ENCODE measurements at places on chromosomes 1 and 21.

DNA sequence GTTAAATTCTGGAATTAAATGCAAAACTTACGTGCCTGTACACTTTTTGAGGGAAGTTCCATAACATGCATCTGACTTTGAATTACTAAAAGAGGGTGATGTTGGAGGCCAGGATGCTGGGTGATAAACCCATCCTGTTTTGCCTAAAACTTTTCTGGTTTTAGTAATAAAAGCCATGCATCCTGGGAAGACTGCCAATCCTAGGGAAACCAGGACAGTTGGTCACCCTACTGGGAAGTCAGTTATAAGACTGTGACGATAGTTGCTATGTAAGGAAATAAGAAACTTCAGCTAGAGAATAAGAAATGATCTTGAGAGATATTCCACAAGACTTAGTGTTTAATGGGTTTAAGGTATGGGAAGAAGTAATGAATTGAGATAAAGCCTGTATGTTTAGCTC, 336.6 kb upstream of the LYPLAL1 start:
- DNase-seq = no peak

DNA sequence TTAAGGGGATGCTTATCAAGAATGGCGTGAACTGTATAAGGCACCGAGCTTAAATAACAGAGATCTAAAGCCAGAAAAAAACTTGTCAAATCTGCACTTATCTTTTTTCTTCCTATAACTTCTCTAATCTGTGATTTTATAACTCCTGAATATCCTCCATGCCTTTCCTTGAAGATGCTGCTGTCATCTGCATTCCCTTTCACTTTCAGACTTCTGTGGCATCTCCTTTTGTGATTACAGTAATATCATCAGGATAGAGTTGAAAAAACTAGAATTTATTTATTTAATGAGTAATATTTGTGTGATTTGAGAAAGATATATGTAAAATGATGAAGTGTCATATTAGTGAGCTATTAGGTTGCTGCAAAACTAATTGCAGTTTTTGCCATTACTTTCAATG, 357.8 kb upstream of the PTBP2 start:
- DNase-seq = no peak

GRCh38 chr1:68271596-68271995, 39.3 kb upstream of the WLS start:
- no peak for DNase-seq

GRCh38 chr1:33031506-33031905, 5.2 kb downstream of the AK2 start:
- DNase-seq = no peak

DNA sequence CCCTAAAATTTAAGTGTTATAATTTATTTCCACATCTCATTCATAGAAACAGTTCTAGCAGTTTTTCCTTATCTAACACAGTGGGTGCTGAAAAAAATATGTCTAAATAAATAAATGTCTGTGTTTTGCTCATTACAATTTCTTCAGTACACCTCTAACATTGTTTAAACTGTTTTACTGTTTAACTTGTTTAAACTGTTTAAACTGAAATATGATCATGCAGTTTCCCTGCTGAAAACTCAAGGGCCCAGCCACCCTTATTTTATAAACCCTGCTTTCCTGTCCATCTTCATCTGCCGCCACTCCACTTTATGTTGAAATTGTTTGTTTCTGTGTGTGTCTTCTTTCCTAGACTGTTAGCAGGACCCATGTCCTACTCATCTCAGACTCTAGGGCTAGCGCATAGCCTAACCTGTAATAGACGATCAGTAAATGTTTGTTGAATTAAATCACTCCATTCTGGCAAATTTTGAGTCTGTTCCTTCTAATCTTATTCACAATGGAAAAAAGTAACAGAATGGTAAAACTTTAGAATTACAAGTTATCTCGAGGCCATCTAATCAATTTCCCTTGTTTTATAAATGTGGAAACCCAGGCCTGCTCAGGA, 9.4 kb upstream of the PIK3C2B start:
- no peak for DNase-seq

GRCh38 chr1:43997295-43997999, 6.0 kb downstream of the CCDC24 start:
- DNase-seq = no peak

DNA sequence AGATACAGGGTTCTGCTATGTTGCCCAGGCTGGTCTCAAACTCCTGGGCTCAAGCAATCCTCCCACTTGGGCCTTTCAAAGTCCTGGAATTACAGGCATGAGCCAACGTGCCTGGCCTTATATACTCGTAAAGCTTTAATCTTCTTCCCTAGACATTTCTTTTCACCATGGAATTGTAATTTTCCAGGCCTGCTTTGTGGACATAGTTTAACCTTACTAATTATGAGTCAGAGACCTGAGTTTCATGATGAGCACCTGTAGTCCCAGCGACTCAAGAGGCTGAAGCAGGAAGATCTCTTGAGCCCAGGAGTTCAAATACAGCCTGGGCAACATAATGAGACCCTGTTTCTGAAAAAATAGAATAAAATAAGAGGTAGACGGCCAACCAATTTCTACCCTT, 12.3 kb downstream of the PATJ start:
- no peak for DNase-seq

- DNase-seq = no peak
Observed at GRCh38 chr1:205442051-205442725, 13.7 kb downstream of the BLACAT1 start.

DNA sequence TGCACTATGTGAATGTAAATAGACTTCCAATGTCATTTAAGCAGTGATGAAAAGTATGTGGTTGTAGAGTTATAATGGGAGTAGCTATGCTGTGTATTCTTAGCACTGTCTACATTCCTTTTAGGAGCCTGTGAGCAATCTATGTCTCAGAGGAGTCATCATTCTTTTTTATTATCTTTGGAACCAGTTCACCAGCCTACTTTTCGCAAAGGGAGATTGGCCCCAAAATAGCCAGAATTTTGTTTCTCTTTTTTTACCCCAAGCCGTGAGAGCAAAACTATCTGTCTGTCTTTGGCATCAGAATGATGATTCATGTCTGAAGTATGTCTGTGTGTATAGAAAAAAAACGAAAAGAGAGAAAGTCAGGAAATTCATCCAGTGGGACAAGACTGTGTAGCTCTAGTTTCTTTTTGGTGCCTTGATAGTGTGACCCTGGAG, 44.2 kb downstream of the OSBPL9 start:
- no peak for DNase-seq

GRCh38 chr1:242008826-242009495, 10.1 kb upstream of the MAP1LC3C start:
- no peak for DNase-seq

DNA sequence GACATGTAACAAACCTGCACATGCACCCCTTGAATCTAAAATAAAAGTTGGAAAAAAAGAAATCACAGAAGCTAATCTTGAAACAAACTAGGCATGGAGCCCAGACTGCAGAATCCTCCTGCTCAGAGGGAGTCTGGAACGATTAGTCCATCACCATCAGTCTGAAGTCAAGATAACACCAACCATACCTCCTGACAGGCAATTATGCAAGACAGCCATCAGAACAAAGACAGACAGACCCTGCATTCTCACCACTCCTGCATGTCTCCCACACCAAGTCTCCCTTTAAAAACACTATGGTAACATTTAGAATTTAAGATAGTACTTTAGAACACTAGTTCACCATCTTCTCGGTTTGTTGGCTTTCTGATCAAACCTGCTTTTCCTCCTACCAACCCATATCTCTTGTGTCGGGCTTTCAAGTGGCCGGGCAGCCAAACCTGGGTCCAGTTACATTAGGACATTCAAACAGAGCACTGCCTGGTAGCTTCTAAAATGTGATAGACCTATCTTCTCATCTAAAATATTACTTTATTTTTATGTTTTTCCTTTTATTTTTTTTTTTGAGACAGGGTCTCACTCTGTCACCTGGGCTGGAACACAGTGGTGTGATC, 10.1 kb downstream of the YARS1 start:
- DNase-seq = no peak

- DNase-seq = no peak
Observed at GRCh38 chr1:189253601-189254350, 1223.9 kb downstream of the BRINP3 start.

DNA sequence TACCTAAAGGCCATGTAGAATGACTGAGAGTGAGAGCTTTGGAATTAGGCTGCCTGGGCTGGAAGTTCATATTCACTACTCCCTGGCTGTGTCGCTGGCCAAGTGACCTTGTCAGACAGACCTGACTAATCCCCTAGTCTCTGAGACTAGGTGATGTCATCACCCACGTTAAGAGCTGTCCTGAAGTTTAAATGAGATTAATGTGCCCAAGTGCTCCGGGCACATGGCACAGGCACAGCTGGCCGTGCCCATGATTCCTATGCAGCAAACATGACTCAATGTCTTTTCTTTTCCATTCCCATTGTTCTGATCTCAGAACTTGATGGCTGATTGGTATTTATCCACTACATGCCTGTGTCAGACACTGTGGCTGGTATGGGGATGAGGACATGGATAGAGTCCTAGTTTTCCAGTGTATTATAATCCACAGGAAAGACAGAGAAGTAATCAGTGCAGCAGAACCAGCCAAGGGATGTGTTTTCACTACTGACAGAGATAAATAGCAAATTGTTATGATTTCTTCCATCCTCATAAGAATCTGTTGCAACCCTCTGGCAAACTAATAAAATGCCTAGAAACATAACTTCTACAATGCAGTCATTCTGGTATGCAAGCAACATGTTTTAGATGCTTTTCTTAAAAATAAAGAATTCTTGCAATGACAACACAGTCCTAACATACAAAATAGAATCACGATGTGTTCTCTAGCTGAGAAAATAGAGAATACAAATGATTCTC, 180.9 kb downstream of the PCP4 start:
- no peak for DNase-seq

GRCh38 chr21:45322960-45323461, 35.3 kb upstream of the POFUT2 start:
- no peak for DNase-seq

DNA sequence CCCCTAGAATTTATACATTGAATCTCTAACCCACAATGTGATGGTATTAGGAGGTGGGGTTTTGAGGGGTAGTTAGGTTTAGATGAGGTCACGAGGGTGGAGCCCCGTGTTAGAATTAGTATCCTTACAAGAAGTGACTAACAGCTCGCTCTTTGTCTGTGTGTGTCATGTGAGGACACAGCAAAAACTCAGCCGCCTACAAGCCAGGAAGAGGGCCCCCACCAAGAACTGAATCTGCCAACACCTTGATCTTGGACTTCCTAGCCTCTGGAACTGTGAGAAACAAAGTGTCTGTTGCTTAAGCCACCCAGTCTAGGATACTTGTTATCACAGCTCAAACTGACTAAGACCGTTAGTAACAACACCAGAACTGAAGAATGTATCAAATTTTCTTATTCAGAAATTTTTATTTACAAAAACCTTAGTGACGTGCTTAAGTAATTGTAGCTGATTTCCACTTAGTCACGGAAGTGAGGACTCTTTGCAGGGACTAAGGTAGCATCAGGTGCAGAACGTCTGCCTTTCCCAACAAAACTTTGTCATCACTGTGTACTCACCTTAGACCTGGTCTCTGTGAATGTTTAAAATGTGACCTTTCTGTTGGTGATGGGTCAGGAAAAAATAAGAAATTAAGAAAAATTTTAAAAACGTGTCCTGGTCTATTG, 24.5 kb upstream of the LRRC8C start:
- peak; percentile 85 for DNase-seq

GRCh38 chr1:15311880-15312279, 64.9 kb downstream of the FHAD1 start:
- DNase-seq = no peak

DNA sequence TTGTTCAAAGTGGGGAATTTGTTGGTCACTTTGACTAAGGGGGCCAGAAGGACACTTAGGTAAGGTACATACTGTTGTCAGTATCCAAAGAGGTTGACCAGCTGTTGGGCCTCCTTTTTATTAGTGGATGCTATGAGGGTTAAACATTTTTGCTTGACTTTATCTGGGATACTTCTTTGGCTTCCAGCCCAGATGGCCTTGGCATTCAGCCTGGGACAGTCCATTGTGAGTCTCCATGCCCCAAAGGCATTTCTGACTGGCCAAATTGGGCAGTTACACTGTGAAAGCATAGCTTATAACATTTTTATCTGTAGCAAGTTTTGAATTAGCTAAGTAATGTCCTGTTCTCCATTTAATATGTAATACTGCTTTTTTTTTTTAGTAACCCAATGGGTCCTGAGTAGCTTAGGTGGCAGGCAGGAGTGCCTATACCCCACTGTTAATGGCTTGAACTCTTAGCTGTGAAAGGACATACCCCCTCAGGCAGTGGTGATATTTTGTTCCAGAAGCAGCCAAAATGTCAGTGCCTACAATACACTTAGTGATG, 35.4 kb upstream of the CD1D start:
- no peak for DNase-seq

DNA sequence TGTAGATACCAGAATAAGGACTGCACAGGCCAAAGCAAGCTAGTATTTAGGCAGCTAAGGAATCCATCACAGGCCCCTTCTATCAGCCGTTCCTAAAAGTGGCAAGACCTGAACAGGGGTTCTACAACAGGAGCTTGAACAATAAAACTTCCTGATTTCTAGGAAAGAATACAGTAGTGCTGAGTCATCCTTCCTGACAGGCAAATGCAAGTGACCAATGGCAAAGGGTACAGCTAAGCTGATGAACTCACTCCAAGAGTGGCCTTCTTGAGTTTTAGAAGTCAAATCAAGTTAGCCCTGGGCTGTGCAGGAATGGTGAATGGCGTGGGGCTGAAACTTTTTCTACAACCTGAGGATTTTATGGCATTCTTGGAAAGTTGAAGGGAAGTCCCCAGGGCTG, 112.9 kb downstream of the GREM2 start:
- no peak for DNase-seq

DNA sequence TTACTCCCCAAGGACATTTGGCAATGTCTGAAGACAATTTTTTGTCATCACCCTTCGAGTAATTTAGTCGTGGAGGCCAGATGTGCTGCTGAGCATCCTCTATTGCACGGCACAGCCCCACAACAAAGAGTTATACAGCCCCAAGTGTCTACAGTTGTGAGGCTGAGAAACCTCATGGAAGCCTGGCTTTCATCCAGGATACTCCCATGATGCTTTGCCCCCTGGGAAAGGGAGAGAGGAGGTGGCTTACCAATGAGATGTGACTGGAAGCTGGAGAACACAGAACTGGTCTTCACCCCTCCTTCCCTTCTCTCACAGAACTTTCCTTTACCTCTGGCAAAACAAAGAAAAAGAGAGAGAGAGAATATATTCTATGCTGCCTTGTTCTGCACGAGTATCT, 150.9 kb upstream of the VAMP3 start:
- no peak for DNase-seq

DNA sequence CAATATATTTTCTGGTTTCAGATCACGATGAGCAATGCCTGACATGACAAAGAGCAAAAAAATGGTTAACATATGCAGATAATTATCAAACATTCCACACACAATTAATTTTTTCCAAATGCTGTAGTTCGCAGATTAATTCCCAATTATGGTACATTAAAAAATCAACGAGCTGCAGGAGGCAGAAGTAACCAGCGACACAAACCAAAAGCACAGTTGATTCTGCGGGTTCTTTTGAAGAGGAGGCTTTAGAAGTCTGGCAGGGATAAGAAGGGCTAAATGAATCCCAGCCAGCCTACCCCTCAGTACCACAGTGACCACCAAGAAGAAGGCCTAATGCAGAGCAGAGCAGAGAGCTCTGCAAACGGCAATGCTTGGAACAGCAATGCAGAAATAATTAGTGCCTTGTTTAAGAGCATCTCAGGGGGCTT, 17.0 kb upstream of the KNCN start:
- DNase-seq = no peak
